ENCODE measurements at places on chromosomes 16 and 17.

- no peak for DNase-seq
Measured at GRCh38 chr17:74780443-74781238, 4.5 kb upstream of the NAT9 start.

DNA sequence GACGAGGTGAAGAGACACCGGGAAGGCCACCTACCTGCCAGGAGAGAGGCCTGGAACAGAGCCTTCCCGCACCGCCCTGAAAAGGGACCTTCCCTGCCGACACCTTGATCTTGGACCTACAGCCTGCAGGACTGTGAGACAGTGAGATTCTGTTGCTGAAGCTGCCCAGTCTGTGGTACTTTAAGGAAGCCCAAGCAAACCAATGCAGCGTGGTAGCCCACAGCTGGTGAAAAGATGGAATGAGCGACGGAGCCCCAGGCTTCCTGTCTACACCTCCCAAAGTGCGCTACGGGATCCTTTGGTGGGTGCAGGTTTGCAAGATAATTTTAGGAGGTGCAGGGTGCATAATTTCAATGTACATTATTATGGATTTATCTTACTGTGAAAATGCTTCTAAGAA lies 33.9 kb downstream of the TNFRSF13B start:
- no peak for DNase-seq

DNA sequence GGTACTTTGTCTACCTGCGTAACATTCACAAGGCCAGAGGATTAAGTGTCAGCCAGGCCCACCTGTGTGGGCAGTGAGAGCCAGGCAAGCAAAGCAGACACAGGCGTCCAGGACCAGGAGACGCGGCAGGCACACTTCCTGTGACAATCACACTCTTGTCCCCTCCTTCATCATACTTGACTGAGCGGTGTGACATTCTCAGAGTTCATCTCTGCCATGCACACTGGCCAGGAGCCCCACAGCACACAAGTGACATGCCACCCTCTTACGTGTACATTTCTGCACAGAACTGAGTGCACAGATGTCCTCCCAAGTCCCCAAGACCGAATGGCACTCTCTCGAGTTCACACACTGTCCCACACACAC lies 8.7 kb downstream of the PPP1R9B start:
- no peak for DNase-seq

DNA sequence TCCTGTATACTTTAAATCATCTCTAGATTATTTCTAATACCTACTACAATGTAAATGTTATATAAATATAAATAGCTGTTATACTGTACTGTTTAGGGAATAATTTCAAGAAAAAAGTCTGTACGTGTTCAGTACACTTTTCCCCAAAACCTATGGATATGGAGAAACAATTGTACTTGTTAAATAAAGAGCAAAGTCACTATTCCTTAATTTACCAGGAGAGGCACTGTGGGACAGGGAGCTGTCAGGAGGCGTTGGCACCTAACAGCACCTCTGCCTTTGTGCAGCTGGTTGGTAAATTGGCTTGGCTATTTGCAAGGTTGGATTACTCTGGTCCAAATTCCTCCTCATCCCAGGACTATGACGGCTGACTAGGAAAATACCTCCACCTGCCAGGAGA lies 28.0 kb downstream of the CRHR1 start:
- no peak for DNase-seq

GRCh38 chr17:78329263-78330059 lies 30.4 kb downstream of the SOCS3 start:
- no peak for DNase-seq

DNA sequence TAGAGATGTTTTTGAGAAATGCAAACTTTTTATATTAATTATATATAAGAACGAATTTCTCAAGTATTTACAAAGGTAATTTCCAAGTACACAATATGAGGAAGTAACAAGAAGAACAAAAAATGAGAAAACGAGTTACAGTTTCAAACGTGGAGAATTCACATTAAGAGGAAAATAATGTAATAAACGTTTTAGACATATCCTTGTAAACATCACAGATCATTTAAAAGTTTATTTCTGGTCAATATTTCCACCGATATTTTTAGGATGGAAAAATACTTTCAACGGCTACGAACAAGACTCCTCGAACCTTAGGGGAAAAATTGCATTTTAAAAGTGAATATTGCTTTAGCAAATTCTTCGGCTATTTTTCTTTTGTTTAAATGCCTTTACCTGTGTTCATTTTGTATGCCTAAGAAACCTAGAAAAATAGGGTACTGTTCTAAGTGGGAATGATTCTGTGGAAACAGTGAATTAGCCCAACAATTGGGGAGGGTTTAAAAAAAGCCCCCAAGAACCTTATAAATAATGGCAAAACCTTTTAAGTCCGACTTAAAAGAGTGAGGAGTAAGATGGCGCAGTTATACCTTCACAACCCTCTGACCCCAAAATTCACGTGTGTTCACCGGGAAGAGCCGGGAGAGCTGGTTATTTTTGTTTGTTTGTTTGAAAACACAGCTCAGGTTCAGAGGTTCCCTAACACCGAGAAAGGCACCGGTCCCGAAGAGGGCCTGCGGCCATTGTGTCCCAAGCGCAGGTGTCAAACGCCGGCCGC lies 3.3 kb downstream of the HNF1B start:
- no peak for DNase-seq

GRCh38 chr17:66860204-66860603 lies 25.3 kb downstream of the CACNG5 start:
- no peak for DNase-seq

- DNase-seq, result no peak
Measured at GRCh38 chr17:27985736-27986399, 56.6 kb upstream of the NLK start.

DNA sequence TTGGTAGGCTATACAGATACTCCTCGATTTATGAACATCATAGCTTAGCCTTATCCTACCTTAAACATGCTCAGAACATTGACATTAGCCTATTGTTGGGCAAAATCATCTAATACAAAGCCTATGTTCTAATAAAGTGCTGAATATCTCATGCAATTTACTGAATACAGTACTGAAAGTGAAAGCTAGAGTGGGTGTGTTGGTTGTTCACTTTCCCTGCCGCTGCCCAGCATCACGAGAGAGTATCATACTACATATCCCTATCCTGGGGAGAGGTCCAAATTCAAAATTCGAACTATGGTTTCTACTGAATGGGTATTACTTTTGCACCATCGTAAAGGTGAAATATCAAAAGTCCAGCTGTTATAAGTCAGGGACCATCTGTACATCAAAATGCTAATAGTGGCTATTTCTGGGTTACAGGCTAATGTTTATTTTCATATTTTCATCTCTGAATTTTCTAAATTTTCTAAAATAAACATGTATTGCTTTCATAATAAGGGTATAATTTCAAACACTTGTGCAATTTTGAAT lies 54.5 kb downstream of the NACA2 start:
- no peak for DNase-seq

DNA sequence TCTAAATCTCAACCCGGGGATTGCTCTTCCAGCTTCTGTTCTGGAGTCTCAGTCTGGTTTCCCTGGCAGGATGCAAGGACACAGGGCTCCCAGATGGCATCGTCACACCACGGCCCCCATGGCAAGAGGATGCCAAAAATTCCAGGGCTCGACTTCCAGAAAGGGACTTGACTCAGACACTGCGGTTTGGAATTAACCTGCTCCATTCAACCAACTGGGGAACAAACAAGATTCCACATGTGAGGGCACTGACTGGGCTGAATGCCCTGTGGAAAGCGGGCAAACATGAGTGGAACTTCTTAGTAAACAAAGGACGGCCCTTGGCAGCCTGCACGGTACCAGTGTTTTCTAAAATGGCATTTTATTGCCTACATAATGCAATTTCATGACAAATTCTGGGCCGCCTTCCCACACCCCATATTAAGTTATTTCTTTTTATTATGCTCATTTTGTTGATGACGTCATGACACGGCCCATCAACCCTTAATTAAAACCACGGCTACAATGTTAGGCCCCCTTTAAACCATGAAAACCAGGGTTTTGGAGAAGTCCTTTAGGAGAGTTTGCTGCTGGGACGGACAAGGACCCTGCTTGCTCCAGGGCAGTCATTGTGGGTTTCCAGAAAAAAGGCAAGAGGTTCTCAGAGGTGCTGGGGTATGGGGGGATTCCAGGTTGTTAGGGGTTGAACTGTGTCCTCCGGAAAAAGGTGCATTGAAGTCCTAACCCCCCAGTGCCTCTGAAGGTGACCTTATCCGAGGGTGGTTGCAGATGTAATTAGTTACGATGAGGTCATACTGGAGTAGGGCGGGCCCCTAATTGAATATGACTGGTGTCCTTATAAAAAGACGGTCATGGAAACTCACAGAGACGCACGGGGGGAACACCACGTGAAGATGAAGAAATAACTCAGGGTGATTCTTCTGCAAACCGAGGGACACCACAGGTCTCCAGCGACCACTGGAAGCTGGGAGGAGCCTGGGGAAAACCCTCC lies 205.6 kb downstream of the FOXL1 start:
- no peak for DNase-seq

DNA sequence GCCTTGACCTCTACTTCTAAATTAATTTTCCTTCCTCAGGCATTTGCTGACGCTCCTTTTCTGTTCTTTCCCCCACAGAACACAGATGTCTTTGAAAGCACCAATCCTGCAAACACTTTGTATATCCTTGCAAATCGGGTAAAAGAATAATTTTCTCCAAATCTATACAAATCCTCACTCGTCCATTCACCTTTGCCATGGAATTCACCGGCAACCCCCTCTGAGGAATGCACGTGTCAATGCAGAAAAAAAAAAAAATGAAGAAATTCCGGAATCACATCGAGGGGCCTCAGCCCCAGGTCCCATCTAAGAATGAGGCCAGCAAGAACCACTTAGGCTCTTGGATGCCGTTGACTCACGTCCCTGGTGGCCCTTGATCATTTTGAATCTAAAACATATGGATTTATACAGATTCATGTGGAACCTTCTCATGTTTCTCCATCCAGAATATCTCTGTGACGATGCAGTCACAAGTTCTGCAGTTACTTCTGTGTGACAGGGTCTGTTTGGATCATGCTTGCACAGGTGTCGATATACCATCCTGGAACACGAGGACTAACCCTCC lies 136.9 kb downstream of the RBFOX3 start:
- no peak for DNase-seq

GRCh38 chr17:77571155-77571981 lies 387.1 kb upstream of the TNRC6C start:
- DNase-seq, result no peak

GRCh38 chr17:50693036-50693682 lies 14.6 kb downstream of the ANKRD40 start:
- no peak for DNase-seq

DNA sequence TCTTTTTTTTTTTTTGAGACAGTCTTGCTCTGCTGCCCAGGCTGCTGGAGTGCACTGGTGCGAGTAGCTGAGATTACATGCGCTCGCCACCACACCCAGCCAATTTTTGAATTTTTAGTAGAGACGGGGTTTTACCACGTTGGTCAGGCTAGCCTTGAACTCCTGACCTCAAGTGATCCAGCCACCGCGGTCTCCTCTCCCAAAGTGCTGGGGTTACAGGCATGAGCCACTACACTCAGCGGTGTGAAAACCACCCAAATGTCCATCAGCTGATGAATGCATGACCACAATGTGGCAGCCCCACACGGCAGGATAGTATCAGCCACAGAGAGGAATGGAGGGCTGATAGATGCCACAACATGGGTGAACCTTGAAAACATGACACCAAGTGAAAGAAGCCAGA lies 2.1 kb downstream of the P2RX5 start:
- no peak for DNase-seq

DNA sequence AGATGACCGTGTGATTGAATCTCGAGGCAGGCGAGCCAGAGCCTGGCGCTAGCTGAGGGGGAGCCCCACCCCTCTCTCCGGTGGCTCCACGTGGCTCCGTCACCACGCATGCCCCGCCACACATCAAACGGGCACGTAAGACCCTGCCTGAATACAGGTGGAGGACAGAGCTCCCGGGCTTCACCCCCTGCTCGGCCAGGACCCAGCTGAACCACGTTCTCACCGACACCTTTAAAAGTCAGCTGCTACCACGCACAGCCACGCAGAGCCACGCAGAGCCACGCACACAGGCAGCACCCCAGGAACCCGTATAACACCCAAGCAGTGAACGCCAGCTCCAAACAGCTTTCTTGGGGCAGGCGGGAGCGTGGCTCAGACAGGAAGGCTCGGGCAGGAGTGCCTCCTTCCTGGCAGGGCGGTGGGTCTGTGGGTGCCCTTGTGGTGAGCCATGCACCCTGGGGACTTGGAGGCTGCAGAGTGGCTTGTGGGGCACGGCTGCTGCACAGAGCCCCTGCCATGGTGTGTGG lies 4.4 kb downstream of the TMEM204 start:
- DNase-seq, result no peak

DNA sequence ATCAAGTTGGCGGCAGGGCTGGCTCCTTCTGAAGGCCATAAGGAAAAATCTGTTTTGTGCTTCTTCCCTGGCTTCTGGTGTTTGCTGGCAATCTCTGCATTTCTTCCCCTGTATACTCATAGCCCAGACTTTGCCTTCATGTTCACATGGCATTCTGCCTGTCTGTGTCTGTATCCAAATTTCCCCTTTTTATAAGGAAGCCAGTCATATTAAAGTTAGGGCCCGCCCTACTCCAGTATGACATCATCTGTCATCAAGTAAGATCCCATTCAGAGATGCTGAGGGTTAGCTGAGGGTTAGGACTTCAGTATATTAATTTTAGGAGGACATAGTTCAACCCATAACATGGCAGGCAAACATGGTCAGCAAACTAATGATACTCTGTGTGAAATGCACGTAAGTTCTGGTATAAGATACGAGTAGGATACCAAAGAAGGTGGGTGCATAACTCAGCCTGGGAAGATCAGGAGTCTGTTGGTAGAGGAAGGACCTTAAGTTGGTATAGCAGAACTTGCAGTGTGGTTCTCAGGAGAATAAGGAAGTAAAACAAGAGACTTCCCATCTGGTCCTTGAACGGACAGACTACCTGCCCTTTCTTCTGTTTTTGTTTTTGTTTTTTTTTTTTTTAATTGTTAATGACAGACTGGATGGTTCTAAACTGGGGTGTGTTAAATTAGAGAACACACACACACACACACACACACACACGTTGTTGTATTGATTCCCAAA lies 13.9 kb downstream of the MAP2K6 start:
- no peak for DNase-seq

DNA sequence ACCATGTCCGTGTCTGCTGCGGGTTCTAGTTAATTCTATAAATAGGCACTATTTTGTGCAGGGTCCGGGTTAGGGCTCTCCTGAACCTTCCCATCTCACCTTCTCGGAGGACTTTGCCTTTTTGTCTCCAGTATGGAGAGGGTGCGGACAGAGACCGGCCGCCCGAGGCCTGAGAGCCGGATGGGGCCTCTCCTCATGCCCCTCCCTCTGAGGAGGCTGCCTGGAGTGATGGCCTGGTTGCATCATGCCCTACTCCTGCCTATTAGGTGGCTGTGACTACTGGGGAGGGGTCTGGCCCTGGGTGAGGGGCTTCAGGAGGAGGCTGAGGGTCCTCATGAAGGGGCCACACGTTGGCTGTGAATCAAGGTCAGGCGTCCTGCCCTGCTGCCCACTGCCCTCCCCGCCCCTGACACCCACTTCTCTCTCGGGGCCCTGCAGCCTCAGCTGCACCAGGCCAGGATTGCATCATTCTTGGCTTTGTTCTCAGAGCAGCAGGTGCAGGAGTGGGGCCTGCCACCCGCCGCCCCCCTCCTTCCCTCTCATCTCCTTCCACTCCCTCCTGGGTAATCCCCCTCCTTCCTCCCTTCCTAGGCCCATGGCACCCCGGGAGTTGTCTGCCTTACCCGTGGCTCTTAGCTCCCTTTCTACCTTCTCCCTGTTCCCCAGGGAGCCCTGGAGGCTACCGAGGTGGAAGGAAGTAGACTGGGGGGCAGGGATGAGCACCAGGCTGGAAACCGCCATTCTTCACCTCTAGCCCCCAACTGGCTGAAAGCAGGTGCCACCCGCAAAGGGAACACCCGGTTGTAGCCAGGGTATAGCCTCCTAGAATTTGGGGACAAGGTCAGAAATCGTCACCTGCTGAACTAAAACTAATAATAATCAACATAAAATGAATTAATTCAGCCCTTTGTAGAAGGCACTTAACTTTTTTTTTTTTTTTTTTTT lies 12.7 kb upstream of the ARHGAP23 start:
- DNase-seq, result no peak

All from GM12892 (cell line).